ENCODE measurements at places on chromosomes 1 and 21.
A peak's percentile ranks its signal among the peaks of the same experiment; 100 is the strongest.

DNA sequence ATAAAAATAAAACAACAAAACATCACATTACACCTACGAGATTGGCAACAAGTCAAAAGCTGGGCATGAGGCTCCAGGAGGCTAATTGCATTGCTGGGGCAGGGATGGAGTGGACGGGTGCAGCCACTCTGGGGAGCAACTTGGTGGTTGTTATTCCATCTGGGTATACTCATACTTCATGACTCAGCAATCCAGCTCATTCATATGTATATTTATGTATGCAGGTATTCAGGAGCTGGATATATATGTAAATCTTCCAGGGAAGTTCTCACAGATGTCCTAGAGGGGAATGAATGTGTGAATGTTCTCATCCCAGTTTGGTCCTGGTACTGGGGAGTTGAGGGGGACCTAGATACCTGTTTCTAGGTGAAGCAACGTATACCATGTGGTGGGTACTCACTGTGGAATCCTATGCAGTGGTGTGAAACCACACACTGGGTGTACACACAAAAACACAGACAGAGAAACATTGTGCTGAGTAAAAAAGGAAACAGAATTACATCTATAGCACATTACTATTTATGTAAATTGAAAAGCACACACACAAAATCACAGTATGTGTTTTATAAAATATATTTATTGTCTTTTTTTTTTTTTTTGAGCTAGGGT lies 79.7 kb upstream of the RAB4A start:
- no peak overlapping the region for H3K27ac ChIP-seq
- no peak for DNase-seq
- no peak overlapping the region for H3K4me3 ChIP-seq

- no peaks in the 10 kb centered on the region for H3K36me3 ChIP-seq
- DNase-seq = no peak
- peaks cover 14% of the 10 kb centered on the region for H3K4me1 ChIP-seq
- H3K27ac ChIP-seq = no peak overlapping the region
- H3K4me3 ChIP-seq = no peak overlapping the region
These were observed 56.0 kb upstream of the RAP1A start for GRCh38 chr1:111563619-111564018.

DNA sequence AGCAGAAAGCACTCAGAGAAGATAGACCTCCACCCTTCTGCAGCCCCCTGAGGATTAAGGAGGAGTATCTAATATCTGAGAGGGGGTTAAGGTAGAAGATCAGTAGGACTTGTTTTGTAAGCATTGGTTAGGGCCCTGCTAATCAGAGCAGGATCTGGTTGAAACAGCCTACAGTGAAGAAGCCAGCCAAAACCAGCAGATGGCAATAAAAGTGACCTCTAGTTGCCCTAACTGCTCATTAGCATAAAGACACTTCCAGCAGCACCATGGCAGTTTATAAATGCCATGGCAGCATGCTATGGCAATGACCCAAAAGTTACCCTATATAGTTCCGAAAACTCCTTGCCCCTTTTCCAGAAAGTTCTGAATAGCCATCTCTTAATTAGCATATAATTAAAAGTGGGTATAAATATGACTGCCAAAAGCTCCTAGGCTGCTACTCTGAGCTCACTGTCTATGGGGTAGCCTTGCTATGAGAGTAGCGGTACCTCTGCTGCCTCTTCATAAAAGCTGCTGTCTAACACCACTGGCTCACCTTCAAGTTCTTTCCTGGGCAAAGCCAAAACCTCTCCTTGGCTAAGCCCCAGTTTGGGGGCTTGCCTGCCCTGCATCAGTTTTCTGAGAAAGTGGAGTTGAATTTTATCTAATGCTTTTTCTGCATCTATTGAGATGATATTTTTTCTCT lies 254.2 kb downstream of the PAPPA2 start:
- no peaks in the 10 kb centered on the region for H3K27me3 ChIP-seq
- DNase-seq = no peak
- no peak overlapping the region for H3K4me3 ChIP-seq
- H3K36me3 ChIP-seq = no peaks in the 10 kb centered on the region
- H3K27ac ChIP-seq = no peak overlapping the region

- no peak overlapping the region for H3K27ac ChIP-seq
- H3K4me1 ChIP-seq = no peaks in the 10 kb centered on the region
- H3K4me3 ChIP-seq = no peak overlapping the region
- DNase-seq = no peak
- no peaks in the 10 kb centered on the region for H3K27me3 ChIP-seq
These were observed 130.7 kb downstream of the GIPC2 start for GRCh38 chr1:78176448-78176847.

DNA sequence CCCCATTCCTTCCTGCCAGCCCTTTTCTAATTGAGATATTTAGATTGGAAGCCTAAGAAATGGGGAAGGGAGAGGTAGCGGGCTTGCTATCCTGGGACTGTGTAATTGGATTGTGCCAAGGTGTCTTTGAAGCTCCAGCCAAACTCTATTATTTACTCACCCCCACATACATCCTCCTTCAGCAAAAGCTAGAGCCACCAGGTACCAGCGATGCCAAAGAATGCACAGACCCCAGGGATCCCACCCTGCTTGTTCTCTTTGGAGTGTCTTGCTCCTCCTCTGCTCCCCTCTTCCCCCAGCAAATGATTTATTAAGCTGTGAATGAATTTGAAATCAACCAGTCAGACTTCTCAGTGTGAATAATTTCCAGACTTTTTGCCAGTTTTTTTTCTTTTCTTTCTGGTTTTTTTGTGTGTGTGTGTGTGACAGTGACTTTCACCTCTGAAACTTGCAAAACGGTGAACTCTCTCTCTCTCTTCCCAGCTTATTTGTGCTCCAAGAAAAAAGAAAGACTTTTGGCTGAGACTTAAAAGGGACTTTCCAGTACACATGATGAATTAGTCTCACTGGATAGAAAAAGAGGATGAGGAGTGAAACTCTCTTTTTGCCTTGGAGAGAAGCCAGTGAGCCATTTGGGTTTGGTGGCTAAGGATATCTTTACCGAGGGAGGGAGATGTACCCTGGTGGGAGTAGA lies 1.8 kb downstream of the VASH2 start:
- H3K27me3 ChIP-seq = peaks cover 33% of the 10 kb centered on the region
- peaks cover 14% of the 10 kb centered on the region for H3K4me1 ChIP-seq
- peak overlapping the region; percentile 30 for H3K4me3 ChIP-seq
- no peaks in the 10 kb centered on the region for H3K36me3 ChIP-seq

- H3K4me3 ChIP-seq = no peak overlapping the region
- no peak overlapping the region for H3K27ac ChIP-seq
- DNase-seq = no peak
- no peaks in the 10 kb centered on the region for H3K4me1 ChIP-seq
- no peaks in the 10 kb centered on the region for H3K27me3 ChIP-seq
These were observed 38.8 kb upstream of the ATP5PO start for GRCh38 chr21:33954395-33954794.

DNA sequence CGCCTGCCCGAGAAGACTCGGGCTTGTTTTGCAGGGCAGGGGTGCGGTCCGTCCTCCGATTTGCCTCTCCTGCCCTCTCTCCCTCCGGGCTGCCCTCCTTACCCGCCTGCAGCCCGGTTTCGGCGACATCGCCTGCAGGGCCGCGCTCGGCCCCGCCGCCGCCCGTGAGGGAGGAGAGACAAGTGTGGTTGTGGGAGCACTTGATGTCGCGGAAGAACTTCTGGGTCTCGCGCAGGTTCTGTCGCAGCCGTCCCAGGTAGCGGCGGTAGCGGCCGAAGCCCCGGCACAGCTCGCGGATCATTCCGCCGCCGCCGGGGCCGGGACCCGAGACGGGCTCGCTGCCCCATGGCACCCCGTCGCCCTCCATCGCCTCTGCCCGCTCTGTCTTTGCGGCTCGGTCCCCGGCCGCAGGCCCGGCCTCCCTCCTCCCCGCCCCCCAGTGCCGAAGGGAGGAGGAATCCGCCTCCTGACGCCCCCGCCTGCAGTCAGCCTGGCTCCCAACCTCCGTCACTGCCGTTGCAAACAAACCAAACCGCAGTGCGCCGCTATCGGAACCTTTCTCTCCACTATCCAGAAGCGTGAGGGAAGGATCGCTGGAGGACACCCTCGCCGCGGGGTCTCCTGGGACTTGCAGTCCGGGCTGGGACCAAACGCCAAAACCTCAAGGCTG lies at the start of gene DSTYK:
TSS of gene DSTYK (minus strand) at position 534 of the 670 bp plus-strand sequence. CDS start at position 367, 167 bp downstream.
- no peaks in the 10 kb centered on the region for H3K36me3 ChIP-seq
- peaks cover 5% of the 10 kb centered on the region for H3K4me1 ChIP-seq
- no peaks in the 10 kb centered on the region for H3K27me3 ChIP-seq
- DNase-seq = peak; percentile 96

GRCh38 chr1:93081716-93082115 lies 2.6 kb downstream of the MTF2 start:
- no peaks in the 10 kb centered on the region for H3K27me3 ChIP-seq
- H3K4me3 ChIP-seq = peak overlapping the region; percentile 98
- peaks cover 9% of the 10 kb centered on the region for H3K36me3 ChIP-seq
- H3K4me1 ChIP-seq = peaks cover 8% of the 10 kb centered on the region
- peak overlapping the region; percentile 22 for H3K27ac ChIP-seq

- no peak for DNase-seq
- H3K4me3 ChIP-seq = no peak overlapping the region
- no peak overlapping the region for H3K27ac ChIP-seq
- no peaks in the 10 kb centered on the region for H3K27me3 ChIP-seq
- H3K36me3 ChIP-seq = no peaks in the 10 kb centered on the region
These were observed 24.7 kb upstream of the IGSF5 start for GRCh38 chr21:39720126-39720778.

DNA sequence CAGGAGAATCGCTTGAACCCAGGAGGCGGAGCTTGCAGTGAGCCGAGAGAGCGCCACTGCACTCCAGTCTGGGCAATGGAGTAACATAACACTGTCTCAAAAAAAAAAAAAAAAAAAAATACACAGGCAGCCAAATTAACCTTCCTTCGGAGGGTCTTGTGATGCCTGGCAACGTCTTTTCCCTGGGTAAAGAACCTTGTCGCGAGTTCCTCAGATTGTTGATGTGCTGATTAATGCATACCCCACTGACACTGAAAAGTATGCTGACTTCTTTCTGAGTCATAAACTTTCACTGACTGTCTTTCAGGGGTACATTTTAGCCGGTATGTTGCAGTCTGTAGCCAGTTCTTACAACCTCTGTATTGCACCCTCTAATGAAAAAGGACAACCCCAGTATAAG lies 95.1 kb upstream of the SOD1 start:
- H3K4me3 ChIP-seq = no peak overlapping the region
- DNase-seq = no peak
- no peak overlapping the region for H3K27ac ChIP-seq
- H3K36me3 ChIP-seq = no peaks in the 10 kb centered on the region
- H3K27me3 ChIP-seq = peaks cover 5% of the 10 kb centered on the region
- no peaks in the 10 kb centered on the region for H3K4me1 ChIP-seq

- DNase-seq = no peak
- H3K36me3 ChIP-seq = no peaks in the 10 kb centered on the region
- H3K27ac ChIP-seq = no peak overlapping the region
- H3K4me3 ChIP-seq = no peak overlapping the region
- no peaks in the 10 kb centered on the region for H3K27me3 ChIP-seq
- no peaks in the 10 kb centered on the region for H3K4me1 ChIP-seq
These were observed 991.1 kb downstream of the KCNT2 start for GRCh38 chr1:195617106-195617505.

DNA sequence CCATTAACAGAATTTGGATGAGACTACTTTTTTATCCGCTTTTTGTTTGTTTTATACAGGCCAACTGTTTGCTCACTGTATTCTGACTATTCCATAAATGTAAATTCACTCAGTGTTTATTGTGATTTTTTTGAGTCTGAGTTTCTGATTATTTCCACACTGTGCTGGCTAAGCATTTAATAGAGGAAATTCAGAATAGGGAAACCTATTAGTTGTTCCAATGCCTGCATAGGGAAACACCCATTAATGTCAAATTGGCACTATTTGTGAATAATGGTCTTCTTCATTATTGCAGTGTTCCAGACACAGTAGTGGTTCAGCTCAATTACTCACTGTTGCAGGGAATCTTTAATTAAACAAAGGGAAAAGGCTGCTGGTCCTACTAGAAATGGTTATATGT lies 174.7 kb upstream of the SGIP1 start:
- no peak for DNase-seq
- H3K27me3 ChIP-seq = peaks cover 3% of the 10 kb centered on the region
- peaks cover 2% of the 10 kb centered on the region for H3K36me3 ChIP-seq
- no peak overlapping the region for H3K4me3 ChIP-seq
- H3K27ac ChIP-seq = no peak overlapping the region

DNA sequence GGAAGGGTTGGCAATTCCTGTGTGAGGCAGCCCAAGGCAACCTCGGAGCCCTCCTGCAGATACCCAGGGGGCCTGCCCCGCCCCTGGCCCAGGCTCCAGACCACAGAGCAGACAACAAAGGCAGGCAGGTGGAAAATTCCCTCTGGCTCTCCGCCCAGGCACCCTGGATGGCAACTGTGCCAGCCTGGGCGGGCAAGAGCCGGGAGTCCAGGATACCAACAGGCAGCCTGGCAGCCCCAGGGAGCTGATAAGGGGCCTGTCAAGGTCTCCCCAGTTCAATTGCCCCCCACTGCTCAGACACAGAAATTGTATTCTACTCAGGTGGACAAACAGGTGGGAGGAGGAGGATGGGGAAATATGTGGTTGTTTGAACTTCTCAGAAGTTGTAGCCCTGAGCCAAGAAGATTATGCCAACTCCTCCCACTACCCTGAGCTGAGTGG lies 15.4 kb upstream of the GPR37L1 start:
- H3K27me3 ChIP-seq = no peaks in the 10 kb centered on the region
- H3K4me1 ChIP-seq = peaks cover 57% of the 10 kb centered on the region
- DNase-seq = peak; percentile 54
- H3K36me3 ChIP-seq = no peaks in the 10 kb centered on the region
- no peak overlapping the region for H3K4me3 ChIP-seq
- peak overlapping the region; percentile 96 for H3K27ac ChIP-seq

DNA sequence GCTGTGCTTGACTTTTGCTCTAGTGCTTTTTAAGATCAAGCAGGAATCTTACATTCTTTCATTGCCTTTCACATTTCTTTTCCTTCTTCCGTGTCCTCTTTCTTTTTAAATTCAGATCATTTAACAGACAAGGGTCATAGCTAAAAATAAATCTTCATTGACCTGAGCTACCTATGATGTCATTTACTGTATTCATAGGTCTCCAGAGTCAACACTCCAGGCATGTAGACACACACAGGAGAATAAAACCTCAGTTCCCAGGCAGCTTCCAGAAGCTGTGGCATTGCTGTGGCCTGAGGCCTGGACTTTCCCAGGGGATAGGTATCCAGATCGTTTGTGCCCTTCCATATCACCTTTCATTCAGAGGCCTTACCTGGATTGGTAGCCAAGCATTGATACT lies 38.5 kb upstream of the ENAH start:
- peaks cover 10% of the 10 kb centered on the region for H3K4me1 ChIP-seq
- no peaks in the 10 kb centered on the region for H3K36me3 ChIP-seq
- no peak overlapping the region for H3K27ac ChIP-seq
- H3K4me3 ChIP-seq = no peak overlapping the region
- no peak for DNase-seq
- no peaks in the 10 kb centered on the region for H3K27me3 ChIP-seq

Measured in large intestine (tissue), 12 donors.